ENCODE measurements at places on chromosomes 16 and 17.

DNA sequence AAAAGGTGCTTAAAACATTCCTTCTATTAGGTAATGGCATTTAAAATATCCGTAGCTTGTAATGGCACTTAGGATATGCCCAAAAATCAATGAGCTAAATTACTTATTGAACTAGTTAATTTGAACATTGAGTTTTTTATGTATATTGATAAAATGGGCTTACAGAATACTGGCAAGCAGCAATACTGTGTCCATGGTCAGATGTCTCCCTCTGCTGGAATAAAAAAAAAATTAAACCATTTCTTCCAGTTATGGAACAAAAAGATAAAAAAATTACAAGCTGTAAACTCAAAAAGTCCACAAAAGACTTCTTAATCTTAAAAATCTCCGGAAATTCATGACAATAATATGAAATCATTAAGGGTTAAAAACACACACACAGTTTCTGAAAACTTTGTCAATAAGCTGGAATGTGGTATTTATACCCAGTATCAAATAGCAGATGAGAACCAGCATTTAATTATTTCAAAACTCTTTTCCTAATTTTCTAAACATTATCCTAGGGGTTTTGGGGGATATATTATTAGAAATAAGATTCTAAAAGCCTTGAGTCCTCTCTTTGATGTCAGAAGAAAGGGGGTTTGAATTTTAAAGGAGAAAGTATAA is 21.5 kb upstream of the PSMD7 start:
- no peak for DNase-seq

- DNase-seq = no peak
These were observed 201.7 kb upstream of the NLRP1 start for GRCh38 chr17:5785867-5786509.

GRCh38 chr17:27494192-27495091 is 38.2 kb downstream of the KSR1 start:
- DNase-seq = peak; percentile 77

DNA sequence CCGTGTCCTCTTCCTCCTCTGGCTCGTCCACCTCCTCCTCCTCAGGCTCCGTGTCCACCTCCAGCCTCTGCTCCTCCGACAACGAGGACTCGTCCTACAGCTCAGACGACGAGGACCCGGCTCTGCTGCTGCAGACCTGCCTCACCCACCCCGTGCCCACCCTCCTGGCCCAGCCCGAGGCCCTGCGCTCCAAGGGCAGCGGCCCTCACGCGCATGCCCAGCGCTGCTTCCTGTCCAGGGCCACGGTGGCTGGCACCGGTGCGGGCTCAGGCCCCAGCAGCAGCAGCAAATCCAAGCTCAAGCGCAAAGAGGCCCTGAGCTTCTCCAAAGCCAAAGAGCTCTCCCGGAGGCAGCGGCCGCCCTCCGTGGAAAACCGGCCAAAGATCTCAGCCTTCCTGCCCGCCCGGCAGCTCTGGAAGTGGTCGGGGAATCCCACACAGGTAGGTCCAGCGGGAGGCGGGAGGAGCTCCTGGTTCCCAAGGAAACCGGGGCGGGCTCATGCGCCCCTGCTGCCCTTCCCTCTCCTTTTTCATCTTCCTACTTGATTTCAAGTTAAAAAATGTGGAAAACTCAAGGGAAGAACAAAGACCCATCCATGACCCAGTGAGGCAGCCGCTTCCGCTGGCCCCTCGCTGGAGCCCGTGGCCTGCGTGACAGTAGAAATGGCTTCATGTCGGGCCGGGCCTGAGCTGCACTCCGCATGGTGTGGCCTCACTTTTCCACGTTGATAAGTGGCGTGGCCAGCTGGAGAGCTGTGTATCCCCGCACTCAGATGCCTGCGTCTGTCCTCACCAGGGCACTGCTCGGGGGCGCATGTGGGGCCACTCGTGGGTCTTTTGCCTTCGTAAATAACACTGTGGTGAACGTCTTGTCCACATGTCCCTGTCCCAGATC is 50.7 kb downstream of the ACTG1 start:
- no peak for DNase-seq

- no peak for DNase-seq
These were observed 6.6 kb upstream of the NR1D1 start for GRCh38 chr17:40106760-40107521.

GRCh38 chr17:37774504-37774903 is 29.6 kb upstream of the HNF1B start:
- DNase-seq = no peak

DNA sequence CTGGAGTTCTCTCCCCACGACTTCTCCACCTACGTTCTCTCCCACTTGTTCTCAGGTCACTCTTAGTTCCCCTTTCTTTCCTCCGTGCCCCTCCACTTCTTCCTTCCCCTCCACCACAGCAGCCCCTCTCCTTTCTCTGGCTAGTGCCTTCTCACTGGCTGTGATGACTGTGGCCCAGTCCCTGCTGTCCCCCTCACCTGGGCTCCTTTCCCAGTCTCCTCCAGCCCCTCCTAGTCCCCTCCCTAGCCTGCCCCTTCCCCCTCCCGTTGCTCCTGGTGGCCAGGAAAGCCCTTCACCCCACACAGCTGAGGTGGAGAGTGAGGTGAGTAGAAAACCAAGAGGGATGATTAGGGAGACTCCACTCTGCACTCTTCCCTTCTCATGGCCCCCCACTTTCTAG is 3.4 kb downstream of the COA3 start:
- no peak for DNase-seq

GRCh38 chr17:13004336-13004735 is 13.5 kb downstream of the ELAC2 start:
- DNase-seq = no peak

- no peak for DNase-seq
These were observed 147.1 kb downstream of the SSH2 start for GRCh38 chr17:29782917-29783316.

DNA sequence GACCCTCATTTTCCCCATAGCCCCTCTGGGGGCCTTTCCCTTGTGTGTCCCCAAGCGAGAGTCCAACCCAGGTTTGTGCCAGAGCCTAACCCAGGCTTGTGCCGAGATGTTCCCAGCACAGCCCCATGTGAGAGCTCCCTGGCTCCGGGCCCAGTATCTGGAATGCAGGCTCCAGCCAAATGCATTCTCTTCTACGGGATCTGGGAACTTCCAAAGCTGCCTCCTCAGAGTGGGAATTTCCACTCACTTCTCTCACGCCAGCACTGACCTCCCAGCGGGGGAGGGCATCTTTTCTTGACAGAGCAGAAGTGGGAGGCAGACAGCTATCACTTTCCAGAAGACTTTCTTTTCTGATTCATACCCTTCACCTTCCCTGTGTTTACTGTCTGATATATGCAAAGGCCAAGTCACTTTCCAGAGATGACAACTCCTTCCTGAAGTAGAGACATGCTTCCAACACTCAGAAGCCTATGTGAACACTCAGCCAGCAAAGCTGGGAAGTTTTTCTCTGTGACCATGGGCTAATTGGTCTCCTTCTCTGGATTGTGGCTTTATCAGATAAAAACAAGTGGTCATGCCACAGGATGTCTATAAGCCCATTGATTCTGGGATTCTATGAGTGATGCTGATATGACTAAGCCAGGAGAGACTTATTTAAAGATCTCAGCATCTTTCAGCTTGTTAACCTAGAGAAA is 2.5 kb upstream of the CCL2 start:
- peak; percentile 90 for DNase-seq

DNA sequence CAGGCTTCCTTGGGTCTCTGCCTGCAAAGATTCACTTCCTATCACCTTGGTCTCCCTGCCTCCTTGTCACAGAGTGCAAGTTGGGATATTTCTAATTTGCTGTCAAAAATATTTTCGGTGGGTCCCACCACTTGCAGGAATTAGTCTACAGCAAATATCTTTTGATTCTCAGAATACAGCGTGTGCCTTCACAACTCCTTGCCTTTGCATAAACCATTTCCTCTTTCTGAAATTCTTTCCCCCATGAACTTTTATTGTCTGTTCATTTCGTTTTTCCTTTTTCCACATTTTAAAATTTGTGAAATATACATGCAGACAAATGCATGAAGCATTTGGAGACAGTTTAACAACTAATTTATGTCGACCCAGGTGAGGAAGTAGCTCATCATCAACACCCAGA is 60.0 kb downstream of the HS3ST3B1 start:
- DNase-seq = no peak

DNA sequence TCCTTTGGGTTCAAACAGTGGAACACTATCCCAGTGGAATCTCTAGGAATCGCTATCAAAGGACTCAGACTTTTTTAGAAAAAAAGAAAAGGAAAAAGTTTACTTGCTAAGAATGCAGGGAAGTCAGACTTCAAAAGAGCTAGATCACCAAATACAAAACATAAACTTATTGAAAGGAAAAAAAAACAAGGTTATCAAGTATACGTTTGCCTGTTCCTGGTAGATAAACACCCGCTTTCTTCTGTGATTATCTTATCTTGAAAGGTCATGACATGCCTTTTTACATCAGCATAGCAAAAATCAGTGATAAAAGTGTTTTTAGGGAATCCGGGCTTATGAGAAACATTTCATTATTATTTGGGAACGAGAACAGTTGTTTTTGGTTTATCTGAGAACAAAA is 129.3 kb upstream of the TMEM97 start:
- no peak for DNase-seq

DNA sequence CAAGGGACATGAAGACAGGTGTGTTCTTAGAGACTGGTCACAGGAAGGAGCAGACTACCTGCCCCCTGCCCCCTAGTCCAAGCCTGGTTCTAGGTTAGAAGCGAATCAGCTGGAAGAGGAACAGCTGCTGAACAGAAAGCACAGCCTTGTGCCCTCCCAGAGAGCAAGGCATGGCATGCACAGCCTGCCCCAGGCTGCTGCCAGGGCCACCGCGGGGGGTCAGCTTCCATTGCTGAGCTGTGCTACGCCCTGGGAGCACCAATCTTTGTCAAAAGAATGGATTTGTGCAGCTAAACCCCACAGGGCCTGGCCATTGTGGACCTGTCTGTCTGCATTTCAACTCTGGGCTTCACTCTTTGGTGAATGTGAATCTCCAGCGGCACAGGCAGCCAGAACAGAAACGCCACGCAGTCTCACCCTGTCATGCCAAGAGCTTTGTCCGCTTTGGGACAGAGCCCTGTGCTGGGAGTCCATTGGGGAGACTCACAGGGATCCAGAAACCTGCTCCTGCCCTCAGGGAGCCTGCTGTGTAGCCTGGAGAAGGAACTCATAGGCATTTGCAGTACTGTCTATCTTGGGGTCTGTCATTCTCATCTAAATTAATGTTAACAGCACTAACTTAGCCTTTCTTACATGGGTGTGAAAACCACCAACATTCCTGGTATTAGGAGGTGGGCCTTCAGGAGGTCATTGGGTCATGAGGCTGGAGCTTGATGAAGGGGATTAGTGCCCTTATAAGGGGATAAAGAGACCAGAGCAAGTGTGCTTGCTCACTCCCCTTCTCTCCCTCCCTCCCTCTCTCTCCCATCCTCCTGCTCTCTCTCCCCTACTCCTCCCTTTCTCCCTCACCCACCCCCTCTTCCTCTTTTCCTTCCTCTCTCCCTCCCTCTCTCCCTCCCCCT is 25.6 kb upstream of the CDRT4 start:
- no peak for DNase-seq

DNA sequence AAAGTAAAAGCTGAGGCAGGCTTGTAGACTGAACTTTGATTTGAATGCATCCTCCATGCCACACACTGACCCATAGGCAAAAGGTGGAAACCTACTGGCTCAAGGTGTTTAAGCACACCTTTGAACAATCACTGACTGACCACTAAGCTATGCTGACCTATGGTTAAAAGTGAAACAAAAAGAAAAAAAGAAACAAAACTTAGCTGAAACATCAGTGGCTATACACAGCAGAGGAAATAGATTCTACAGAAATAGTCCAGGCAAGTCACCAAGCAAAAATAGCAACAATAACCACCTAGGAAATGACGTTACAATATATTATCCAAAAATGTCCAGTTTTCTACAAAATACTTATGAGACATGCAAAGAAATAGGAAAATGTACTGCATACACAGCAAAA is 60.2 kb downstream of the RPGRIP1L start:
- DNase-seq = no peak

DNA sequence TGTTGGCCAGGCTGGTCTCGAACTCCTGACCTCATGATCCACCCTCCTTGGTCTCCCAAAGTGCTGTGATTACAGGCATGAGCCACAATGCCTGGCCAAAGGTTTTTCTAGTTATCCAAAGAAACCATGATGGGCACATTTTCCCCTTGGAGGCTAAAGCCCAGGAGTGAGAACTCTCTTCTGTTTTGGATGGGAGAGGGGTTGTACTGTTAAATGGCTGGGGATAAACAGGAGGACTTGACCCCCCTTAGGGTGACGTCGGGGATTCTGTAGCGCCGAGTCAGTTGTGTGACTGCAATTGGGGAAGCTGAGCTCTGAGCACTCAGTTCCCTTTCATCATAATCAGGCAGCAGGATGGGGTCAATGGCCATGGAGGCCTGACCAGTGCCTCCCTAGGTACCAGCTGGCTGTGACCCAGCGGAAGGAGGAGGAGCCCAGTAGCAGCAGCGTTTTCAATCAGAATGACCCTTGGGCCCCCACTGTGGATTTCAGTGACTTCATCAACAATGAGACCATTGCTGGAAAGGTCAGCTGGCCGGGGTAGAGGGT is 4.1 kb downstream of the AOC3 start:
- no peak for DNase-seq

DNA sequence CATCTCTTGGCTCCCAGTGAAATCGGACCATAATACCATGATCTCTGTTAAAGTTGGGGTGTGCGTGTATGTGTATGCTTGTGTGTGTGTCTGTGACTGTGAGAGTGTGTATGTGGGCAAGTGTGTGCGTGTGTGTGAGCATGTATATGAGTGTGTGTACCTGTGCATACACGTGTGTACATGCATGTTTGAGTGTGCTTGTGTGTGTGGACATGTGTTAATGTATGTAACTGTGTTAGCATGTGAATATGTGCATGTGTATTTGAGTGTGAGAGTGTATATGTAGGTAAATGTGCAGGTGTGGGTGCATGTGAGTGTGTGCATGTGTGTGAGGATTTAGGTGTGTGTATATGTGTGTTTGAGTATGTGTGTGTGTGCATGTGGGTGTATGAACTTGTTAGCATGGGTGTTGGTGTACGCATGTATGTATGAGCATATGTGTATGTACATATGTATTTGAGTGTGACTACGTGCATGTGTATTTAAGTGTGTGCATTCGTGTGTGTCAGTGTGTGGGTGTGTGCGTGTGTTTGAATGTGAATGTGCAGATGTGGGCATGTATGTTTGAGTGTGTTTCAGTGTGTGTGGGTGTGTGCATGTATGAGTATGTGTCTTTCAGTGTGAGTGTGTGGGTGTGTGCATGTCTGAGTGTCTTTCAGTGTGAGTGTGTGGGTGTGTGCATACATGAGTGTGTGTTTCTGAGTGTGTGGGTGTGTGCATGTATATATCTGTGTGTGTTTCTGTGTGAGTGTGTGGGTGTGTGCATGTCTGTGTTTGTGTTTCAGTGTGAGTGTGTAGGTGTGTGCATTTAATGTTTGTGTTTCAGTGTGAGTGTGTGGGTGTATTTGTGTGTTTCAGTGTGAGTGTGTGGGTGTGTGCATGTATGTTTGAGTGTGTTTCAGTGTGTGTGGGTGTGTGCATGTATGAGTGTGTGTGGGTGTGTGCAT is 183.2 kb downstream of the SOX9 start:
- no peak for DNase-seq

DNA sequence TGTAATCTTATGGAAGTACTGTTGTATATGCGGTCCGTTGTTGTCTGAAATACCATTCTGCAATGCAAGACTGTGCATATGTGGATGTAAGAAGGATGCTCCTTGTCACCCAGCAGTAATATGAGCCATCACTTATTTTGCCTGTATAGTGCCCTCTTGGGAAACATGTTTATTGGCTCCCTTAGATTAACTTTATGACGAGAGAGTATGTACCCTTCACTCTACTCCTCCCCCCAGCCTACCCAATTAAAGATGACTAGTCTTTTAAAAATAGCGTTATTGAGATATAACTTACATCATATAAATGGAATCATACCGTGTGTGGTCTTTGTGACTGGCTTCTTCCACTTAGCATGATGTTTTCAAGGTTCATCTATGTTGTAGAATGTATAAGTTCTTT is 33.6 kb downstream of the FTO start:
- DNase-seq = no peak
